ENCODE measurements at places on chromosomes 3 and 15.

DNA sequence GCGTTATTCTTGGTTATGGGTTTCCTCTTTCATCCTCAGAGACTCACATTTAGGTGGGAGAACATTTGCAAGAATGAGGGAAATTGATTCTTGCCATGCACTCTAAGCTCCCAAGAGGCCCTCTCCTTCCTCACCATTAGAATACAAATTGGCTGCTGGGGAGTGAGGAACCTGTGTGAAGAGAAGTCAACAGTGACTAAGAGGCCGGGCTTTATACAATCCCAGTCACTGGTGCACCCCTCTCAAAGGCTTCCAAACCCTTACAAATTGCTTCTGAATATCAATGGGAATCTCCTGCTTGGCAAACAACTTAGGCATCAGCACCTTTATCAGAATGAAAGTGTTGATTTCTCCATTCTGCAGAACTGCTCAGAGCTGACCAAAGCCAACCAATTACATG, 16.5 kb upstream of the RGMA start:
- no peak for DNase-seq

- no peak for DNase-seq
Observed at GRCh38 chr15:75753145-75753544, 40.5 kb upstream of the CSPG4 start.

- DNase-seq: peak; percentile 52
Observed at GRCh38 chr15:52331490-52332240, 36.1 kb upstream of the MYO5C start.

DNA sequence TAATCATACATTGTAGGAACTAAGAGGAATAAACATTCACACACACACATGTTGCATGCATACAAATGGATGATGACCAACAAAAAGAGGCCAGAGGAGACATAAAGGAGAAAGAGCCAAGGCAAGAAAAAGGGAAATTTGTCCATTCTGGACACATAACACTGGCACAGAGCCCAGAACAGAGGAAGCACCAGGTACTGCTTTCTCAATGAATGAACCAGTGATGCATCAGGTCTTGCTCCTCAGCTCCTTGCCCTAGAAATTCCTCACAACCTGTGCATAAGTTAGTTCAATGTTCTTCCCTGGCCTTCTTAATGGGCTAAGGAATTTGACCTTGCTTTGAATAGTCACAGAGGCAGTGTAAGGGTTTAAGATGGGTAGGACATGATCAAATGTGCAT, 270.3 kb downstream of the ERC2 start:
- DNase-seq: no peak

DNA sequence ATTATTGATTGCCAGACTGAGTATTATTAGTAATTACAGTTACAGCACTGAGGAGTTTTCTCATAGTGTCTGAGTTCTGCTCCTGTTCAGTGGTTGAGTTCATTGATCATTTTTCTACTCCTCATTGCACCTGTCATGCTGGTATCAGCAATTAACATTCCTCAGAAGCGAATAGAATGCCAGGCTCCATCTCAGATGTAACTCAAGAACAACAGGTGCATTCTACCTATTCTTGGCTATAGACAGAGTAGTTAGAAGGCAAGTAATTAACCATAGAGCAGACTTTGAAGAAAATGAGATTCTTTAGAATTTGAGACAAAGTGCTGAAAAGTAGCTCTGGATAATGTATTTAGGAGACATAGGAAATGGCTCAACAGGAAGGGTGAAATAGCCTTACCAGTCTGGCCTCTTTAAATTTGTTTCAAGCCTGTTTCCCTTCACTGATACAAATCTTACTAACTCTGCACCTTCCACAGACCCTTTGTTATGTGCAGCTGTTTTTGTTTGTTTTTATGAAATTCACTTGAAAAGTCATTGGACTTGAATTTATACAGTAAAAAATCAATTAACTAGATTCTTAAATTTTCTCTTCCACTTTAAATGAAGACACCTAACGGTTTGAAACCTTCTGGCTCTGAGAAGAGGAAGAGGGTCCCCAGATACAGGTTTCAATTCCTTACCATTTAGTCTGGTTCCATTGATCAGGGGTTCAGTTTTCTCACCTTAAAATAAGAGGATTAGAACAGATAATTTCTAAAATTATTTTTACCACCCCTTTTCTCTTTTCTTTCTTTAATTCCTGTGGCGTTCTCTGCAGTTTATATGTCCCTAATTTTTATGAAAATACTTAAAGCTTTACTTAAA, 109.6 kb downstream of the FNDC3B start:
- no peak for DNase-seq

- DNase-seq: no peak
Observed at GRCh38 chr3:188455748-188456147, 301.8 kb downstream of the LPP start.

DNA sequence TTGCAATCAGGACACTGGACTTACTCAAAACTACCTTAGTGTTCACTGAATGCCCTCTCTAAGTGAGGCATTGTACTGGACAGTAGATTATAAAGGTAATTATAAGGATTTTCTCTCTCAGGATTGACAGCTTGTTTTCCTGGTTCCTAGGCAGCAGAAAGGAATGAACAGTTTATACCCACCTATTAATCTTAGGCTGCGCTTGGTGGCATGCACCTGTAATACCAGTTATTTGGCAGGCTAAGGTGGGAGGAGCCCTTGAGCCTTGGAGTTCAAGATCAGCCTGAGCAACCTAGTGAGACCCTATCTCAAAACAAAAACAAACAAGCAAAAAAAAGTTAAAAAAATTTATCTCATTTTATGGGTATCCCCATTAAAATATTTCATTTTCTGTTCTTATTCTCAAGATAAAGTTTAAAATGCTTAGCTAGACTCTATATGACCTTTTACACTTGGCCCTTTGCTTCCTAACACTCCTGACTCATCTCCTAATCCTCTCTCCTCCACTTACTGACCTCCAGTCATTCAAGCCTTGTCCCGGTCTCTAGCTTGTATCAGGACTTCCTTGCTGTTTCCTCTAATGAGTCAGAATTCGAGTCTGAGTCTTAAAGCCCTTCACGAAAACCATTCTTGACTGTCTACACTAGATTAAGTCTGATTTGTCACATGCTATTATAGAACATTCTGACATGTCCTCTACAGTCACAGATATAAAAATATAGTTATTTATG, 348.6 kb downstream of the NLGN1 start:
- peak; percentile 80 for DNase-seq

DNA sequence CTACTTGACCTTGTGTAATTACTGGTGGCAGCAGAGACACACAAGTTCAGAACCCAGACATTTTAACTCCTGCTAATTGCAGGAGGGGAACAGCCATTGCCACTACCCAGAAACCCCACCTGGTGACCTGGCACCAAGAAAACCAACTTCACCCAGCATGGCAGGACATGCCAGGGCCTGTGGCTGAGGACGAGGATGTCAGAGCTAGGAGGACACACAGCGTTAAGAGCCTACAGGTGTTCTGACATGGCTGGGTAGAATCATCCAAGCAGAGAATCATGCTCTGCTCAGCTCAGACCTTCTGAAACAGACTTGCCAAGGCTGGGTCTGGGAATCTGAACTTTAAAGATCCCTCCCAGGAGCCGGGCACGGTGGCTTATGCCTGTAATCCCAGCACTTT, 11.7 kb upstream of the SPATA12 start:
- DNase-seq: no peak

DNA sequence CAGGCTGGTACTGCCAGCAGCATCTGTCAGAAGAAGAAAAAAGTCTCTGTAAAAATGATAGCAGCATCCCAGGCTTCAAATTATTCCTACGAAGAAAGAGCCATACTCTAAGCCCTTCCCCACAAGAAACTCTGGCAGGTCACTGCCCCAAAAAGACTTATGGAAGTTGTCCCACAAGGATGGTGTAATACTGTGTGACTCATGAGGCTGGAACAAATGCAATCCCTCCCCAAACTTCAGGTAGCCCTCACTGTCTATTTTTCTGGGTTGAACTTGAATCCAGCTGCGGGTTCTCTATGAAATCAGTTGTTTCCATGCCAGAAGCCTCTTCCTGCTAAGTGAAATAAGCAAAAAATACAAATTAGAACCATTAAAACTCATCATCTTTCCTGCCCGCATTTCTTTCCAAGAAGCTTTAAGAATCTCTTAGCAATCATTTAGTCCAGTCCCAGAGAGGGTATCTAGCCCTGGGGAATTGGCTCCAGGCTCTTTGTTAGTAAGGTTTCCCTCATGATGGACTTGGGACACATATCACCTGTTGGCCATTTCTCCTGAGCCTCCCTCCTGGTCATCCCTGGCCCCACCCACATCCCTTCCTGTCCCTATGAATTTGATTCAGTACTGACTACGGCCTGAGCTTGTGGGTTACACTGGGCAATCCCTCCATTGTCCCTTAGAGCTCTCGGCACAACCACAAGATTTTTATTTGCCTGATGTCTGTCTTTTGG, 51.7 kb downstream of the FAM174B start:
- DNase-seq: no peak

Measured in EL (cell line).